NCI-H82 (cell line): ENCODE measurements at places on chromosomes 6 and 20.

- DNase-seq, result no peak
Observed at GRCh38 chr6:138222901-138223546, 4.7 kb upstream of the PBOV1 start.

GRCh38 chr6:119590066-119590465, 240.5 kb upstream of the MAN1A1 start:
- DNase-seq, result peak; percentile 41

- peak; percentile 51 for DNase-seq
Observed at GRCh38 chr20:37931153-37931922, 28.4 kb downstream of the VSTM2L start.

GRCh38 chr20:47800623-47801022, 15.3 kb upstream of the SULF2 start:
- no peak for DNase-seq

GRCh38 chr20:10565191-10565921, 108.4 kb downstream of the JAG1 start:
- no peak for DNase-seq
